ENCODE measurements at places on chromosomes 2 and 18. TPM values are rescaled to one million over a fixed set of nuclear protein-coding genes. Genes with fewer than 3 reads are reported as not detected.

The RUFY4 gene
- total RNA-seq: not detected

The SYT4 gene
- not detected for total RNA-seq

The ABCG5 gene
- total RNA-seq: not detected

The C2orf80 gene
- total RNA-seq: not detected

The SAP130 gene
- total RNA-seq: 11.3 TPM

The ABCB11 gene
- 0.02 TPM for total RNA-seq

The ACP1 gene
- total RNA-seq: 183 TPM

The GPR35 gene
- total RNA-seq: 1.1 TPM

The ZNF892 gene
- 0.70 TPM for total RNA-seq

The HSPD1 gene
- 578 TPM for total RNA-seq

The NOL4 gene
- total RNA-seq: not detected

The PIGN gene
- total RNA-seq: 9.0 TPM

The GREB1L gene
- total RNA-seq: 1.6 TPM

The LIMS2 gene
- 6.3 TPM for total RNA-seq

The AFF3 gene
- not detected for total RNA-seq

The TMEM163 gene
- not detected for total RNA-seq

The RAX gene
- not detected for total RNA-seq

The TUBA3E gene
- total RNA-seq: 0.78 TPM

The CAPN14 gene
- not detected for total RNA-seq

The RTP5 gene
- total RNA-seq: not detected

The SERPINB7 gene
- 2.3 TPM for total RNA-seq
